ENCODE measurements at places on chromosomes 6 and 20.

GRCh38 chr20:1702855-1703254 lies 45.3 kb upstream of the SIRPG start:
- peak; percentile 17 for DNase-seq

- peak; percentile 62 for DNase-seq
These were observed 46.8 kb downstream of the PLN start for GRCh38 chr6:118594877-118595276.

- DNase-seq, result no peak
These were observed 40.4 kb upstream of the PRELID3B start for GRCh38 chr20:59082981-59083380.

DNA sequence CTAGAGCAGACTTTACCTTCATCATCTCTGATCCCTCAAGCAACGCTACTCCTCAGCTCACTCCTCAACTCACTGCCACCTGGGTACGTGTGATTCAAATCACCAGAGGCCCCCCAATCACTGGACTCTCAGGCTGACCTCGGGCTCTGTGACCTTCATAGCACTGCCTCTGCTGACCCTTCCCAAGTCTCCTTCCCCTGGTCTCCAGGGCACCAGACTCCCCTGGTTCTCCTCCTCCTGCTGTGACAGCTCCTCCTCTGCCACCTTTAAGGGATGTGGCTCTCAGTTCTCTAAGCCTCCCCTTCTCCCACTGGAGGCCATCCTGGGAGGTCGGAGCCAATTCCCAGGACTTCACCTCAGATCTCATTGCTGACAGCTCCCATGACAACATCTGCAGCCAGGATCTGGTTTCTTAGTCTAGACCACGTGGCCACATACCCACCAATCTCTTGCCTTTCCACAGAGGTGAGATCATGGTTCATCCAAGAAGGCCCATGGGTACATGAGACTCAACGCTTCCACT lies 90.4 kb downstream of the NFATC2 start:
- DNase-seq, result no peak

DNA sequence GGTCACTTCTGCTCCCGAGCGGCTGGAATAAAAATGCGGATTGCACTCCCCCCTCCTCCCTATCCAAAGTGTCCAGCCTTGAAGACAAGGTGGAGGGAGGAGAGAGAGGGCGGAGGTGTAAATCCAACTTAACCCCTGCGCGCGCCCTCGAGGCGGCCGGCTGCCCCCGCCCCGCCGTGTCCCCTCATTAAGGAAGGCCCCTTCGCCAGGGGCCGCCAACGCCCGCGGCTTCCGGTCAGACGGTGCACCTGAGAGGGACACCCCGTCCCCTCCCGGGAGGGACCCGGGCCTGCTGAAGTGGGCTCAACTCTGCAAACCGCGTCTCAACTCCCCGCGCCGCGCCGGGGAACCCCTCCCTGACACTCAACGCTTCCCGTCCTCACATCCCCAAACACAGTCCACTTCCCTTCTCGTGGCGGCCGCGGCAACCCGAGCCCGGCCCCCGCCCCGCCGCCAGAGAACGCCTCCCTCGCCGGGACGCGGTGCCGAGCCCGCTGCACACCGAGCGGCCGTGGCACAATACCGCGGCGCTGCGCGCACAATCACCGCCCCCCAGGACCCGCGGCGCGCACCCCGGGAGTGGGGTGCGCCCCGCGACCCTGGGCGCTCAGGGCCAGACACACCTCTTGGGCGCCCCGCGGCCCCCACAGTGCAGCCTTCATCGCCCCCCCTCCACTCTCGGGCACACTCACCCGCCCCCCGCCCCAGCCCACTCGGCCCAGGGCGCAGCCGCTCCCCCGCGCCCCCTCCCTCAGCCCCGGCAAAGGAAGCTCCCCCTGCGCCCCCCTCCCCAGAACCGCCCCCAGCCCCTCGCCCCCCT lies 102.5 kb downstream of the NOL4L start:
- DNase-seq, result peak; percentile 36

- no peak for DNase-seq
These were observed 31.4 kb upstream of the TENT5A start for GRCh38 chr6:81783893-81784292.

Measured in AML-193 (cell line).